ENCODE measurements at places on chromosomes 5 and 9.

DNA sequence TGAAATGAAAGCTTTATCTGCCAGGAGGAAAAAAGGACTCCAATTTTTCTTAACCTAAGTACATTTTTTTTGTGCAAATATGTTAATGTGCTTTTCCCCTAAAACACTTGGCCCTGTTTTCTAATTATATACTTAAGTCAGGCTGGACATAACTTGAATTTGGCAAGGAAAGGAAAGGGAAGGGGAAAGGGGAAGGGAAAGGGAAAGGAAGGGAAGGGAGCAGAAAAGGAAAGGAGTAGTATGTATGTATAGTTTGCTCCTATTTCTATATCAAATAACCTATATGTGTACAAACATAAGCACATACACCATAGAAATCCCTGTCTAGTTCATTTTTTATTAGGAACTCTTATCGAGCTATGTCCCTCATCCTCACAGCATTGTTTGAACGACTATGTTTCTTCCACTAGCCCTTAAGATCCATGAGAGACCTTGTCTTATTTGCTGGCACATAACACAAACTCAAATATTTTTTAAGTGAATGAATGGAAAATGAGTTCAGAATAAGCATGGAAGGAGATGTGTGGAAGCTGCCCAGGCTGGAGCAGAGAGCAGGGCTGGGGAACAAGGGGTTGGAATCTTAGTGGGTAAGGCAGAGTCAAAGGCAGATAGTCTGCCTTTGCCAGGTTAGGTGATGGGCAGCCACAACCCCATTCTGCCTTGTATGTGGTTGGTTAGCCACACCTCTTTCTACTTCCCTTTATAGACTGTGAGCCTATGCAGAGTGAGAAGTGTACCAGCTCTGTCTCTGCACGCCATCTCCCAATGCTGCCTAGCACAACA, 70.0 kb downstream of the KLHL3 start:
- DNase-seq = no peak

DNA sequence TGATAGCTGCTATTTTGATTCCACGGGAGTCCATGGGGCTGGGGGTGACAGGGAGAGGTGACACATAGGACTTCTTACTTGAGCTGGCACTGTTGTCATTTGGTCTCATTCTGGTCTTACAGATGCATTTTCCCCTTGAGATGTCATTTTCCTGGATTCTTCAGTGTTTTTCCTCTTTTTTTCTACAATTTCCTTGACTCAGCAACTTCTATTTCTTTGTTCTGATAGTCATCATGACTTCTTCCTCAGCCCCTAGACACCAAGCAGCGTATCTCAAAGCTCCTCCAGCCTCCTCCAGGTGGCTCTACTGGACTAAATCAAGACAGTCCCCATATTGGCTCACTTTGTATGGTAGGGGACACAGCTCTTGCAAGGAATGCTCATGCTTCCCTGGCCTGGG, 16.5 kb downstream of the LVRN start:
- DNase-seq = no peak

DNA sequence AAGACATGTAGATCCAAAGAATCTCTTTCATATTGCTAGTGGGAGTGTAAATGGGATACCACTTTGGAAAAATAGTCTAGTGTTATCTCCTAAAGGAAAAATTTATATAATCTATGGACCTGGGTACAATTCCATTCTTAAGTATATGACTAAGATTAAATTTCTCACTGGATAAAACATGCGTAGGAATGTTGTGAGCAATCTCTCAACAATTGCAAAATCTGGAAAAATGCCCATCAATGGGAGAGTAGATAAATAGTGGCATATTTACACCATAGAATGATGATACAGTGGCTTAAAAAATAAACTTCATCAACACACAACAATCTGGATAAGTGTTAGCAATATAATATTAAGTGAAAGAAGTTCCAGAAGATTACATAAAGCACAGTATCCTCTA, 469.5 kb downstream of the MAN2A1 start:
- no peak for DNase-seq

- DNase-seq = no peak
These were observed 1.6 kb downstream of the DMXL1 start for GRCh38 chr5:119072496-119072895.

DNA sequence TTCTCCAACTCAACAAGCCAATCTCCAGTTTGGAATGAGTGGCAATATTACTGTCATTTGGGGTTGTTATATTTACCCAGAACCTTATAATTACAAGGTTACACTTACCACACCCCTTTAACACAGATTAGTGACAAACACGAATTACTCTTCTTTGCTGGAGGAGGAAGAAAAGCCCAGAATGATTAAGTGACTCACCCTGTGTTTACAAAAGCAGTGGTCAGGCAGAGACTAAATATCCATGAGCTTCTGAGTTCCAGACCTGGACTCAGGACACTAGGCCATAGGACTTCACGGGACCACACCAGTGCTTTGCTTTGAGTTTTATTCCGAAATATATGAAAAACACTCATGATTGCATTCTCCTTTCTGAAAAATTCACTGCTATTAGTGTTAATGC, 370.8 kb downstream of the TLE1 start:
- no peak for DNase-seq

GRCh38 chr5:143515829-143516228, 112.3 kb upstream of the NR3C1 start:
- no peak for DNase-seq

GRCh38 chr5:122942164-122942914, 94.2 kb downstream of the PPIC start:
- DNase-seq = no peak

GRCh38 chr9:77848404-77848803, 183.2 kb downstream of the GNAQ start:
- DNase-seq = peak; percentile 55

GRCh38 chr5:150542933-150543445, 35.1 kb downstream of the NDST1 start:
- no peak for DNase-seq

DNA sequence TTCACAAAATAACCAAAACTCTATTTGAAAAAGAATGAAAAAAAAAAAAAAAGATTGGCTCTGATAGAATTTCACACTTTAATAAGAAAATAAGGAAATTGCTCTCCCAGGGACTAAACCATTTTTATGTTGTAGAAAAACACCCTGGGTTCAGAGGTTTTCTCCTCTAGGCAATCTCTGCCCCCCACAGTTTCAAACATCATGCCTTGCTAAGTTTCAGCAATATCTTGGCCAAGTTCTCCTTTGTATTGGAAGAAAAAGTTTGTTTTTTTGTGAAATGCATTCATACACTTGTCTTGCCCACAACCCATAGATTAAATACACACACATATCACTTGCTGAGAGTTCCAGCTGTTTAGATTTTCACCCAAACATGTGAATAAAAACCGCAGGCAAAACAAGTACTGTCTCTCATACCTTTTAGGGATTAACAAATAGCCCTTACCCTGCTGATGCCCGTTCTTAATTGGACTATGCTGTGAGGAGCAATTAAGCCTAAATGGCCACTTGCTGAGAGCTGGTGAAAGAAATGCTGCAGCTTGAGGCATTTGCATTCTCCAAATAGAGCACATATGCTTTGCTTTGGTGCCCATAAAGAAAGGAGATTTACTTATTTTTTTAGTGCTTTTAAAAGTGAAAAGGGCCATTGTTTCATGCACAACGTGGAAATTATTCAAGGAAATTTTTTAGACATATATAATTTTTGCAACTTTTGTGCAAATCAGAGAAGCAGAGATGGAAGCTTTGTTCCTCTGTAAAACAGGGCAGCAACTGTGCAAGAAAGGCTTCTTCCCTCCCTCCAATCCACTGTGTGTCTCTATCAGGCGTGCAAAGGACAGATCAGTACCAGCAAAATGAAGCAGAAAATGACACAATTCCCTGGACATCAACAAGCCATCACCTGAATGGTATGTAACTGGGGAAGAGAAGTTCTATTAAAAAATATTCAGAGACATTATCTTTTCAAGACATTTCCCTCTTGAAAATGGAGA, 262.4 kb upstream of the KIF2A start:
- DNase-seq = no peak

GRCh38 chr9:136673088-136673974, 10.6 kb downstream of the EGFL7 start:
- DNase-seq = no peak

DNA sequence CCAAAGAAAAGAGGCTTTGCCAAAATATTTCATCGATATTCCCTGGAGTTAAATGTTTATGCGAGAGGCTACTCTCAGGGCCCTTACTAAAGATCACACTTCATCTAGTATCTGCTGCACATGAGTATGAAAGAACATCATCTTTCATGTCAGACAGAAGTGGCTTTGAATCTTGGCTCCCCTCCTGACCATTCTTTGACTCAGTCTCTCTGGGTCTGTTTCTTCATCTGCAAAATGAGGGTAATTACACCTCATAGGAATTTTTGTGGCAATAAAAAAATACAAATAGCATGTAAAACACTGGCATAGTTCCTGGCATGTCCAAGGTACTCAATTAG, 58.1 kb downstream of the SLIT3 start:
- DNase-seq = no peak

DNA sequence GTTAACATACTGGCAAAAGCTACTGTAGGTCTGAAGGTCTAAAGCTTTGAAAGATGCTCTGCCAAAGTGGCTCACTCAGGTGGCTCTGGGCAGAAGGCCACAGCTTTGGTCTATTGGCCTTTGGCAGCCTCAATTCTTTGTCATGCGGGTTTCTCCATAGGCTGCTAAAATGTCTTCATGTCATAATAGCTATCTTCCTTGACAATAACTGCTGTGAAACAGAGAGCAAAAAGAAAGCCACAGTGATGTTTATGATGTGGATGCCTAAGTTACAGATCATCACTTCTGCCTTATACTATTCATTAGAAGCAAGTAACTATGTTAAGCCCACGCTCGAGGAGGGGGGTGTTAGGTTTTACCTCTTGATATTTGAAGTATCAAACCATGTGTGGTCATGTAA, 906.1 kb upstream of the CDH9 start:
- no peak for DNase-seq

GRCh38 chr5:157359356-157360055, 93.6 kb downstream of the CYFIP2 start:
- no peak for DNase-seq
